ENCODE measurements at places on chromosomes 1 and 21. TPM values are rescaled to one million over a fixed set of nuclear protein-coding genes. Genes with fewer than 3 reads are reported as not detected.

The PRAMEF20 gene
- total RNA-seq, result not detected

The UBXN10 gene
- total RNA-seq, result 0.44 TPM

The TSPAN2 gene
- 7.1 TPM for total RNA-seq

DNA sequence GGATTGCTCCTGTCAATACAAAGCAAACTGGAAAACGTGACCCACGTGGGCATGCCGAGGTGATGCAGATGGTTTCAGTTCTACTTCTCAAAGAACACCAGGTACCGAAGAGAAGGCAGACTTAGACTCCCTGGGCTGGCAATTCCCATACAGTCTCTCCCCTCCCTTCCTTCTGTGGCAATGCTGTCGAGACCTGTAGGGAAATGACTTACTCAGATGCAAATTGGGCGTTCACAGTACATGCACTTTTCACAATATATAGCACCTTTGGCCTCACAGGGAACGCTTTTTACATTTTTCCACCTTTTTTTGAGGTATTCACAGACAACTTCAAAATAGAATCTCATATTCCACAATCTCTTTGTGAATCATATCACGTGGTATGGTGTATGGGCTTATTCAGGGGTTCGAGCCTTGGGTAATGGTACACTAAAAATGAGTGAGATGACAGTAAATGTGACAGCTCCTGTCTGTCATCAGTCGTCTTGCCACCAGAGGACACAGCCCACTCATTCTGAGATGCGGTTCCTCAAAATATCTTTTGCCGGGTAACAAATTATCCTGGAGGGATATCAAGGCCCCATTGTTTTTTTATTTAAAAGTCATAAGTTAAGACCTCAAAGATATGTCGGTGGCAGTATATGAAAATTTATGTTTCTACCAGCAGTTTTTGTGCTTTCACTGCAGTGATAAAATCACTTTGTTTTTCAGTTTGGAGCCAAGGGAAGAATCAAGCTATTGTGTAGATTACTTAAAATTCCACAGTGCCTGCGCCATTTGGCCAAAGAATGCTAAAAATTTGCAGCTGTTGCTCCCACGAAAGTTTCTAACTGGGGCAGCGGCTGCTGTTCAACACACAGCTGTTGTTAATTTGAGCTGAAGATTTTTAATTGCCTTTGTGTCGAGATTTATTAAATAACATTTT is 168.4 kb downstream of the ZZZ3 start:
- H3K4me1 ChIP-seq, result peaks cover 40% of the 10 kb centered on the region
- H3K4me3 ChIP-seq, result peak overlapping the region; percentile 5
- DNase-seq, result no peak
- no peaks in the 10 kb centered on the region for H3K27me3 ChIP-seq
- peak overlapping the region; percentile 61 for H3K27ac ChIP-seq

DNA sequence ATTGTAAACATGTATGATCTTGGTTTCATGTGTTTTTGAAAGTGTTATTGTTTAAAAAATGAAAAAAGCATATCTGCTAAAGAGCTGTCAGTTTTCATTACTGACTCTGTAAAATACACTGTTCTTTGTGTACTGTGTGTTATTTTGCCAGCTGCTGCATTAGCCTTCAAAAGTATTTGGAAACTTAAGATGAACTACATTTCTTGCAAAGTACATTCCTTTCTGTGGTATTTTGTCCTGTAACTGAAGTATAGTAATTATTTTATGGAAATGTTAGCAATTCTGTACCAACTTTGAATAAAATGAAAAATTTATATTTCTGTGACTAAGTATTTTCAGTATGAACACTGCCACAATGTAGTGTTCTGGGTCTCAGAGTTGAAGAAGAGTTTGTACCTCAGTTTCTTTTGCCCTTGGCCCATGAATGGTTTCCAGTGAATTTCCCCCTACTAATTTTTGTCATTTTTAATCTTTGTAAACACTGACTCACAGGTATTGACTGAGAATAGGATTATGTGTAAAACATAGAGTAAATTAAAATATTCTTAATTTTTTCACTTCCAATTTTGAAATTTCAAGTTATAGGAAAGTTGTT is 32.7 kb downstream of the MRPS6 start:
- H3K4me3 ChIP-seq, result no peak overlapping the region
- no peaks in the 10 kb centered on the region for H3K36me3 ChIP-seq
- H3K27ac ChIP-seq, result no peak overlapping the region
- no peak for DNase-seq
- H3K27me3 ChIP-seq, result no peaks in the 10 kb centered on the region
- H3K4me1 ChIP-seq, result no peaks in the 10 kb centered on the region

DNA sequence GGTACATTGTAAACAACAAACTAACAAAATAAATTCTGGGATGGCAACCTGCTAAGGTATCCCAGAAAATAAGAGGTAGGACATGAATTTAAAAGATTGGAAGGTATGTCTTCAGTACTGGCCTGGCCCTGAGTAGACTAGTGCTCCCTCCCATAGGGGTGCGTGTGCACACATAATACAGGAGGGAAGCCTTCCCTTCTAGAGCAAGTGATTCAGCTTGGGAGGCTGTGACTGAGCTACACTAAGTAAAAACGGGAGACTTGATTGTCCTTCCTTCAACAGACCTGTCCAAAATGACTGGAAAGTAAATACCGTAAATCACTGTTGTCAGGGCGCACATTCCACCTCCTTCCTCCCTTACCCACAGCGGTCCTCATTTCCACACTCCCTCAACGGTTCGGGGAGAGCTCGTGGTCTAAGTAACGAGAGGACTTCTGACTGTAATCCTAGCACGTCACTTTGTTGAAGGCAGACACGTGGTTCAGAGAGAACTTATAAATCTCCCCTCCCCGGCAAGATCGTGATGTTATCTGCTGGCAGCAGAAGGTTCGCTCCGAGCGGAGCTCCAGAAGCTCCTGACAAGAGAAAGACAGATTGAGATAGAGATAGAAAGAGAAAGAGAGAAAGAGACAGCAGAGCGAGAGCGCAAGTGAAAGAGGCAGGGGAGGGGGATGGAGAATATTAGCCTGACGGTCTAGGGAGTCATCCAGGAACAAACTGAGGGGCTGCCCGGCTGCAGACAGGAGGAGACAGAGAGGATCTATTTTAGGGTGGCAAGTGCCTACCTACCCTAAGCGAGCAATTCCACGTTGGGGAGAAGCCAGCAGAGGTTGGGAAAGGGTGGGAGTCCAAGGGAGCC is at the start of gene TGFB2:
Gene TGFB2, plus strand, starts transcription at position 523 of the 859 bp plus-strand sequence. CDS start 1,366 bp downstream, outside the sequence.
- H3K4me3 ChIP-seq, result peak within 1 kb of the TSS; percentile 76
- H3K27me3 ChIP-seq, result no peaks in the 10 kb centered on the region
- DNase-seq, result peak; percentile 22

DNA sequence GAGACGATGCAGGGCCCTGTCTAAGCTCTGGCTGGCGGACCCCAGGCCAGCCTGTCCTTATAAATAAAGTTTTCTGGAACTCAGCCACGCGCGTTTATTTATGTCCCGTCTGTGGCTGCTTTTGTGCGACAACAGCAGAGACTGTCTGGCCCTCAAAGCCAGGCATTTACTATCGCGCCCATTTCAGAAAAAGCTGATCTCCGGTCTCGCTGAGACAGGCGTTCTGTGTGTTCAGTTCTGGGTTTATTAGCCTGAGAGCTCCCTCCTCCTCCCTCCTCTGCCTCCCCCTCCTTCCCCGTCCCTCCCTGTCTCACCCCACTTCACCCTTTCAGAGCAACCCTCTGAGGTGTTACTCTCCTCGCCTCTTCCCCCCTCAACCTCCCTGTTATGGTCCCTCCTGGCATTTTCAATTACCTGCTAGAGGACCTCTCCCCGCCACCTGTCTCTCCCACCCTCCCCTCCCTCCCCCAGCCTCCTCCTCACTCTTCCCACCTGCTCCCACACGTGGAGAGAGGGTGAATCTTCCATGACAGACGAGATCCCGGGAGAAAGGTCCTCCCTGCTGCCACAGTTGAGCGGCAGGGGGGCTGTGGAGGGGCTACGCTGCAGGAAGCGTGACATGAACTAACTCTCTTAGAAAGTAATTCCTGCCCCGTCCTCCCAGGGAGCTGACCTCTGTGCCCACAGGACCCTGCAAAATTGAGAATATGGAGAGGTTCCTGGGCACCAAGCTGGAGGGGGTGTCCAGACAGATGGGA is 59.9 kb downstream of the SPSB1 start:
- H3K27ac ChIP-seq, result peak overlapping the region; percentile 31
- H3K4me1 ChIP-seq, result no peaks in the 10 kb centered on the region
- no peaks in the 10 kb centered on the region for H3K27me3 ChIP-seq
- no peak for DNase-seq
- H3K36me3 ChIP-seq, result no peaks in the 10 kb centered on the region

DNA sequence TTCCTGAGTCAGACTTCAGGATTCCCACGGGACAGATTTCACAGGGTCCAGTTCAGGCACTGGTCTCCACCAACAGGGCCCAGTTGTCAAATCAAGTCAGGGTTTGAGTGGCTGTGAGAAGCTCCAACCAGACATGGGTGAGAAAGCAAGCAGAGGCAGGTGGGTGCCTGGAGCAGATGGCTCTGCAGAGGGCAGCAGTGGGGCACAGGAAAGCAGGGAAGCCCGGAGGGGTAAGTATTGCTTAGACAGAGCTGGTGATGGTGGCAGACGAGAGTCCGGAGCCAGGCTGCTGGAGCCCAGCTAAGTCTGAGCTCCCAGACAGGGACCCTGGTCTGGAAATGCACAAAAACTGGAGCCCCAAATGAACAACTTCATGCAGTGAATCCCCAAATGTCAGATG is 40.4 kb downstream of the RIMS3 start:
- no peak for DNase-seq
- H3K36me3 ChIP-seq, result no peaks in the 10 kb centered on the region
- no peaks in the 10 kb centered on the region for H3K27me3 ChIP-seq

DNA sequence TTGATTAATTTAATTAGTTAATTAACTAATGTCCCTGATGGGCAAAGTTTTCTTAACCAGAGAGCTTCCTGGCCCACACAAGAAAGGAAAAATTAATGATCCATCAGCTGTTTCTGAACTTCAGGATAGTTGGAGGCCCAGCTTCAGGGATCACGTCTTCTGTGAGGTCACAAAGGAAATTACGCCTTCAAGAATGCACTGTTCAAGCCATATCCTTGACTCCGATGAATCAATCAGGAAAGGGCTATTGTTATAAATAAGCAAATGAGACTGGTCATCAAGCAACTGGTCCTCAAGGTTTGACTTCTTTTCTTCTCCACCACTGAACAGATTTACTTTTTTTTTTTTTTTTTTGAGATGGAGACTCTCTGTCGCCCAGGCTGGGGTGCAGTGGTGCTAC is 40.6 kb downstream of the TCP10L start:
- no peak overlapping the region for H3K4me3 ChIP-seq
- no peak overlapping the region for H3K27ac ChIP-seq
- no peaks in the 10 kb centered on the region for H3K4me1 ChIP-seq
- H3K36me3 ChIP-seq, result no peaks in the 10 kb centered on the region

- no peak overlapping the region for H3K4me3 ChIP-seq
- DNase-seq, result no peak
- no peaks in the 10 kb centered on the region for H3K4me1 ChIP-seq
- H3K27me3 ChIP-seq, result no peaks in the 10 kb centered on the region
- no peaks in the 10 kb centered on the region for H3K36me3 ChIP-seq
These were observed 27.8 kb upstream of the VAMP3 start for GRCh38 chr1:7743346-7743745.

All from tibial nerve (tissue), 4 donors.